ENCODE measurements at places on chromosomes 13 and 19. TPM values are rescaled to one million over a fixed set of nuclear protein-coding genes. Genes with fewer than 3 reads are reported as not detected.

ZNF580 gene
- 11.8 TPM for total RNA-seq

CYP4F2 gene
- total RNA-seq = not detected

PGLYRP1 gene
- not detected for total RNA-seq

MYO1F gene
- 7.4 TPM for total RNA-seq

HIPK4 gene
- not detected for total RNA-seq

KASH5 gene
- total RNA-seq = not detected

STK11 gene
- total RNA-seq = 50.1 TPM

Data from left ventricle myocardium inferior (tissue), 1 donor.